ENCODE measurements at places on chromosomes 7 and 10.

- no peak for DNase-seq
These were observed 337.4 kb downstream of the PRPF18 start for GRCh38 chr10:13924040-13924725.

DNA sequence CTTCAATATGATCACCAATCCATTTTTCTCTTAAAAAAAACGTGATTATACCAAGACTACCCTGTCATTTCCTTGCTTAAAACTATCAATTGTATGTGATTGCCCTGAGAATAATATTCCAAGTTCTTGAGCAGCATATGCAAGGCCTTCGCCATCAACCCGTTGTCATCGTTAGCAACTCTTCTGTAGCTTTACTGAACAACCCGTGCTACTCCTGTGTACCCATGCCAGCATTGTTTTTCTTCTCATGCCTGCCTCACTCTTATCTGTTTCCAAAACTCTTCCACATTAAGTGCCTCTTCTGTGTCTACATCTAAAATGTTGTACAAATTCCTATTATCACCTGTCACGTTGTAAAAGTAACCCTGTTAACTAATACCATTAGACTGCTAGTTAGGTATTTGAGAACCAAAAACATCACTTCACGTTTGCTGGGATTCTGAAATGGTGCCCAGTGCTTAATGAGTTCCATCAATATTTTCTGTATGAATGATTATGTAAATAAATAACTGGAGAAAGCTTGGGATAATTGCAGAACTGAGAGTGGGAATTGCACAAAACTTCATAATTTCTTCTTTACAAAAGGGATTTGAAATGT lies 10.5 kb downstream of the CAV2 start:
- no peak for DNase-seq

- no peak for DNase-seq
These were observed 32.1 kb upstream of the MDFIC start for GRCh38 chr7:114889646-114890285.

DNA sequence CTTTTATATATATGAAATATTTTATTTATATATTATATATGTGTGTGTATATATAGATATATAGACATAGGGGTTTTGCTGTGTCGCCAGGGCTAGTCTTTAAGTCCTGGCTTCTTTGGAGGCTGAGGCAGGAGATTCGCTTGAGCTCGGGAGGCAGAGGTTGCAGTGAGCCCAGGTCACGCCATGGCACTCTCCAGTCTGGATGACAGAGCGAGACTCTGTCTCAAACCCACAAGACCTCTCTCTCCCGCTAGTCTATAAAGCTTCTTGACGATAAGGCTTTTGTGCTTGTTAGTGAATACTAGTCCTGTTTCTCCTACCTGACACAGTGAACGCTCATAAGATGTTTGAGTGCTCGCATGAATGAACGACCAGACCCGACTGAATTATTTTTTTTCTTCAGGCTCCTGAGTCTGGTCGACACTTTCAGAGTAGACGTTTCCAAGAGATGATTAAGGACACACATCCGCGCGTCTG lies 577 bp upstream of the DDX21 start:
- DNase-seq: no peak

GRCh38 chr10:122939856-122940543 lies 14.0 kb downstream of the C10orf88 start:
- DNase-seq: no peak

Measured in stimulated activated CD8-positive, alpha-beta memory T cell treated with anti-CD3 and anti-CD28 coated beads, Interleukin-15, amount 100 ng/mL, for 1 hour (primary cell).